SHP77 treated with DMSO at 0.1 percent for 48 hours (cell line): ENCODE measurements at places on chromosomes 11 and 22.

DNA sequence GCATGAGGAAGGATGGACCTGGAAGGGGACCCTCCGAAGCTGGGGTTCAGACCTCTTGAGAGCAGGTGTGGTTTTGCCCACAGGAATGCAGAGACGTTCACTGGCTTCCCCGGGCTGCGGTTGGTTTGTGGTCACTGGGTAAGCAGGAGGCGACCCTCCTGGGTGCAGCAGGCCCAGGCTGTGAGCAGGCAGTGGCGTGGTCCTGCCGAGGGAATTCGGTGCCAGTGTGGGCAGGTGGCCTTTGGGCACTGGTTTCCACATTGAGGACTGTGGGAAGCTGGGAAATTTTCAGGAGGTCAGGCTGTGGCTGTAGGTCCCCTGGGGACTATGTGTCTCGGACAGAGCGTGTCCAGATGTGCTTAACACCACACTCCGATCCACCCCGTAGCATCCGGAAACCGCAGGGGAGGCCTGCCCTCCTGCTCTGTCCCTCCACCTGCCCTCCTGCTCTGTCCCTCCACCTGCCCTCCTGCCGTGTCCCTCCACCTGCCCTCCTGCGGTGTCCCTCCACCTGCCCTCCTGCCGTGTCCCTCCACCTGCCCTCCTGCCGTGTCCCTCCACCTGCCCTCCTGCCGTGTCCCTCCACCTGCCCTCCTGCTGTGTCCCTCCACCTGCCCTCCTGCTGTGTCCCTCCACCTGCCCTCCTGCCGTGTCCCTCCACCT is 27.5 kb downstream of the TPCN2 start:
- no peak for DNase-seq

- DNase-seq = no peak
These were observed 23.3 kb downstream of the ZBTB16 start for GRCh38 chr11:114082767-114083181.

- DNase-seq = no peak
These were observed 223.2 kb downstream of the BLID start for GRCh38 chr11:121892863-121893262.

DNA sequence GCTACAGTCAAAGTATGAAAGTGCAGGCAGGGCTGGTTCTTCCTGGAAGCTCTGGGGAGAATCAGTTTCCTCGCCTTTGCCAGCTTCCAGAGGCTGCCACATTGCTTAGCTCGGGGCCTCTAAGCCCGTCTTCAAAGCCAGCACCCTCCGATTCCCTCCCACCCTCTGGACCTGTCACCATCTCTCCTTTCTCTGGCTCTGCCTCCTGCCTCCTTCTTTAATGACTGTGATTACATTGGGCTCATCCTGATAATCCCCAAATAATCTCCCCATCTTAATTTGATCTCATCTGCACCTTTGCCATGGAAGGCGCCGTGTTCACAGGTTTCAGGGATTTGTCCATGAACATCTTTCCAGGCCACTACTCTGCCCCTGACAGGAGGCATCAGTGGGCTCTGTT is 42.5 kb downstream of the MCM5 start:
- no peak for DNase-seq

- no peak for DNase-seq
These were observed 139.6 kb upstream of the TRPC6 start for GRCh38 chr11:101723371-101723770.
